Stimulated activated CD4-positive, alpha-beta T cell treated with anti-CD3 and anti-CD28 coated beads, TNF-alpha, amount 100 ng/mL, for 48 hours (primary cell): ENCODE measurements at places on chromosomes 4 and X.

- no peak for DNase-seq
Measured at GRCh38 chrX:13013363-13014110, 30.9 kb downstream of the FAM9C start.

- DNase-seq: no peak
Measured at GRCh38 chr4:158809611-158810486, 41.0 kb downstream of the FNIP2 start.

GRCh38 chrX:48497871-48498270 is 10.9 kb upstream of the PORCN start:
- DNase-seq: no peak

GRCh38 chrX:15855568-15856221 is 1.1 kb upstream of the AP1S2 start:
- DNase-seq: no peak

DNA sequence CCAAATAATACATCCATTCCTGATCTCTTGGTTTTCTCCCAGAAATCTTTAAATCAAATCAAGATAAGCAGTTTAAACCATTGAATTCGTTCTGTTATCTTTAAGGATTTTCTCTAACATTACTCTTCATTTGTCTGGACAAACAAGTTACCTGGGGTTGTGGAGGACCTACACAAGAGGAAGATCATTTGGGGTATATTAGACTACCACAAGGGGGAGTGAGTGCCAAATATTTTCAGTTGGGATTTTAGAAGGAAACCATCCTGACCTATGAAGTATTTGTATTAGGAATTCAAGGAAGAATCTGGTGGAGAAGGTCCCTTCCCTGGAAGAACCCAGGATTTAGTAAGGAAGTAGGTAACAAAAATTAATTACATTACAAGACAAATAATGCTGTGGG is 12.0 kb upstream of the DCHS2 start:
- DNase-seq: no peak

DNA sequence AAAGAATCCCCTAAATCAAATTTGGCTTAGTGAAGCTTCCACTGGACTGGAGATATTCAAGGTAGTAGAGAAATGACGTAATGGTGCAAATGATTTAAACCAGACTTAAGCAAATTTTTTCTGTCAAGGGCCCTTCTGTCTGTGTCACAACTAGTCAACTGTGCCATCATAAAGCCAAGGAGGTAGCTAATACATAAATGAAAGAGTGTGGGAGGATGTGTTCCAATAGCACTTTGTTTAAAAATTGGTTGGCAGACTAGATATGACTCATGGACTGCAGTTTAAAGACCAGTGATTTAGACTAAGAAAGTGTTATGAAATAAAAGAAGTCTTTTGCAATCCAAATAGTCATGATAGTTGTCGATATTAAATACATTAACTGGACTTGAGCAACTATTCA is 24.3 kb upstream of the TEX13C start:
- no peak for DNase-seq

GRCh38 chr4:156109943-156110900 is 156.6 kb upstream of the CTSO start:
- DNase-seq: no peak

GRCh38 chrX:40096395-40097091 is 1.2 kb downstream of the BCOR start:
- DNase-seq: no peak

GRCh38 chr4:82774711-82775171 is 23.9 kb downstream of the SCD5 start:
- no peak for DNase-seq

DNA sequence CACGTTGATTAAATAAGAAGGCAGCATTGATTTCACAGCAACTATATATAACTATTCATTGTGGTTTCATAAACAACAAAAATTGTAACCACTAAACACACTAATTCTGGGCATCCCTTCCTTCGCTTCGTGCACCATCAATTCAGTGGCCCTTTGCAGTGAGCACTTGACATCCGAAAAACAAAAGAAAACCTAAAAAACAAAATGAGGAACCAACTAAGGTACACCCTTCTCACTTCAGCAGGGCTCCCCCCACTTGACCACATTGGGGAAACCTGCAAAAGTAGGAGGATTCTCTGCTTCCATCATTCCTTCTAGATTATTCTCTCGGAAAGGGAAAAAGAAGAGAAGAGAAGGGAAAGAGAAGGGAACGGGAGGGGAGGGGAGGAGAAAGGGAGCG is 28.3 kb downstream of the NBDY start:
- DNase-seq: no peak

DNA sequence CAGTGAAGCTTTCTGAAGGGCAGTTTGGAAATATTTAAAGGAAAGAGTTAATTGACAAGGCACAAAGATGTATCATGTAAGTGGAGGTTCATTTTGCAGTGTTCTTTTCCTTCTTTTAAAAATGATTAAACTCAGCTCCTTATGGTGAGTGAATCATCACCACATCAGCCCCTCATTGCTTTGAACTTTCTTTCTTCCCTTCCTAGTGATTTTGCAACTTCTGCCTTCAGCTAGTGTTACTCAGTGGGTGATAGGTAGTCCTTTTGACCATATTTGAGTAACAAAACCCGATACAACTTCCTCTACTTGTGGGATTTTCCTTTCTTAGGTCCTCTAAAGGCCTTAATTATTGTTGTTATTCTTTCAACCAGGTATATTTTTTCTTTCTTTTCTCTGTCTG is 8.2 kb downstream of the ZCCHC4 start:
- no peak for DNase-seq

DNA sequence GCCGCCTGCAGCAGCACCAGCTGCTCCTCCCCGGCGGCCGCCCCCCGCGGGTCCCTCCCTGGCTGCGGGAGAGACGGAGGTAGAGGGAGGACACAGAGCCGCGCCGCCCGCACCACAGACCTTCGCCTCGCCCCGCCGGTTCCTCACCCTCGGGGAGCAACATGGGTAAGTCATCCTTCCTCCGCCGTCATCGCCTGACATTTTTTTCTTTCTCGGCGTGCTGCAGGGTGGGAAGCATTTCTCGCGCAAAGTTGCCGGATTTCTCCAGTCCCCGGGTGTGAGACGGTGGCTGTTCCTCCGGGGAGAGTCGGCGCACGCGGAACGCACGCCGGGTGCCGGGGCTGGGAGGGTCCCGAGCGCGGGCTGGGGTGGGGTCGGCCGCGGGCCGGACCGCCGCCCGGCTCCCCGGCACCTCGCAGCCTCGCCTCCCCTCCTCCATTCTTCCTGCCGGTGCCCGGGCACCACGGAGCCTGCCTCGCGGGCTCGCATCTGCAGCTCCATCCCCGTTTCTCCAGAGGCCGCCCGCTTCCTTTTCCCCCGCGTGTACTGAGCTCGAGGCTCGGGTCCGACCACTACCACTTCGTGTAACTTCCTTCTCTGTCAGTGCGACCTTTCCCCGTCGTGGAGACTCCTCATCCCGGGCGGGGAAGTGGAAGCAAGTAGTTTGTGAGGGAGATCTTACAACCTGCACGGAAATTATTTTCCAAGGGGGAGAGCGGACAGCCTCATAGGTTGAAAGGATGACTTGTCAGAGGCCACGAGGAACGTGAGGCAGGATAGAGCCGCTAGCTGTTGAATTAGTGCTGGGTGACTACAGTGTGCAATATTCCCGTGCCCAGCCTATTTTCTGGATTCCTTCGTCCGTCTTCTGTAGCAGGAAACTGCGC is 464 bp downstream of the RAP1GDS1 start:
- DNase-seq: peak; percentile 54

- DNase-seq: no peak
Measured at GRCh38 chr4:38500433-38500832, 163.6 kb upstream of the KLF3 start.

GRCh38 chr4:107392951-107393350 is 327.1 kb downstream of the PAPSS1 start:
- DNase-seq: no peak

DNA sequence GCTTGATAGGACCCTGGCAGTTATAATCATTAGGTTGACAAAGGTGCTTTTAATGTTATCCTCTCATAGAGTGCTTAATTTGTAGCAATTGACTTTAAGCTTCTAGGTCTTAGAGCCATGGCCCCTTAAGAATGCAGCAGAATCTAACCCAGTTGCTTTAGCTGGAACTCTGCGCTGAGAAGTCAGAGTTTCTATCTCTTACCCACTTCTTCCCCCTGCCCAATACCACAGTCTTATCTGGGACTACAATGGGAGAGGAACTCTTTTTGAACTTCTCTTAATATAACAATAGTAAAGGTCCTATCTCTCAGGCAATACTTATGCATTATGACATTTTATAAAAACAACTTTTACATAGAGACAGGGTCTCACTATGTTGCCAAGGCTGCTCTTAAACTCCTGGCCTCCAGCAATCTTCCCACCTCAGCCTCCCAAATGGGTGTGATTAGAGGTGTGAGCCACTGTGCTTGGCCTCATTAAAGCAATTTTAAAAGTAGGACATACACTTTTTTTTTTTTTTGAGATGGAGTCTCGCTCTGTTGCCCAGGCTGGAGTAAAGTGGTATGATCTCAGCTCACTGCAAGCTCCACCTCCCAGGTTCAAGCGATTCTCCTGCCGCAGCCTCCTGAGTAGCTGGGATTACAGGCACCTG is 1.8 kb downstream of the TLR10 start:
- DNase-seq: no peak

DNA sequence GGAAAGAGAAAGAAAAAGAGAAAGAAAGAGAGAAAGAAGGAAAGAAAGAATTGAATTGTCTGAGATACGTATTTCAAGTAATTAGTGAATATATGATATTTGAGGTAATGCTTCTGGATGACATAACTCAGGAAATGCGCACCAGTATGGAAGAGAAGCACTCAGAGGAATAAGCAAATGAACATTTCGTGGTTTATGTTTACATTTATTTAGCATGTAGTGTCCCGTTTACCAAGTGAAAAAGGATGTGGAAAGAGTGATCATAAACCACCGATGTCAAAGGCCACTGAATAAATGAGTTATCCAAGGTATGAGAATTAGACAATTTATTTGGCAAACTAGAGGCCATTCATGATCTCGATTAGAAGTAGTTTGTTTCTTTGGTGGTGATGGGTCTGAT is 200.4 kb downstream of the ARAP2 start:
- DNase-seq: no peak

DNA sequence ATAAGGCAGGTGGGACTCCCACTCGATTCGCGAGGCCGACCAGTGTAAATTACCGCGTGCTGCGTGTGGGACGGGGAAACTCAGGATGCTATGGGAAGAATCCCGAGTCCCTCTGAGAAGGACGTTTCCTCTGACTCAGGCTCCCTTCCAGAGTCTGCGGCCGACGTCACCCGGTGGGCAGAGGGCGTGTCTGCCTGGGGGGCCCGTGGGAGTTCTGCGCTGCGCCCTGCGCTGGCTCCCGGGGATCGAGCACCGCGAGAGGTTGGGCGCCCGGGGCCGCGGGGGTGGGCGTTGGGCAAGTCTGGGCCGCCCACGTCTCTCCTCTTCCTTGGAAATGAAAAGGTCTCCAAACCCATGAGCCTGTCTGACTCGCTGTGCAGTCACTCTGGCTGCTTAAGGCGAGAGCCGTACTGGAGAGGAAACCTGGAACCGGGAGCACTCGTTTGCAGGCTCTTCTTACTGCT is 568 bp downstream of the NIPAL1 start:
- peak; percentile 51 for DNase-seq

- DNase-seq: no peak
Measured at GRCh38 chr4:1582227-1582626, 101.9 kb downstream of the FAM53A start.

- no peak for DNase-seq
Measured at GRCh38 chrX:11791090-11791489, 33.1 kb downstream of the MSL3 start.

DNA sequence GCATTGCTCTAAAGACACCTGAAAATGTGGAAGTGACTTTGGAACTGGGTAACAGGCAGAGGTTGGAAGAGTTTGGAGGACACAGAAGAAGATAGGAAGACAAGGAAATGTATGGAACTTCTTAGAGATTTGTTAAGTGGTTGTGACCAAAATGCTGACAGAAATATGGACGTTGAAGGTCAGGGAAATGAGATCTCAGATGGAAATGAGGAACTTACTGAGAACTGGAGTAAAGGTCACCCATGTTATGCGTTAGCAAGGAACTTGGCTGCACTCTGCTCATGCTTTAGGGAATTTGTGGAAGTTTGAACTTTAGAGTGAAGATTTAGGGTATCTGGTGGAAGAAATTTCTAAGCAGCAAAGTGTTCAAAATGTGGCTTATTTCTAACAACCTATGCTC is 99.4 kb downstream of the FAM13A start:
- DNase-seq: no peak

DNA sequence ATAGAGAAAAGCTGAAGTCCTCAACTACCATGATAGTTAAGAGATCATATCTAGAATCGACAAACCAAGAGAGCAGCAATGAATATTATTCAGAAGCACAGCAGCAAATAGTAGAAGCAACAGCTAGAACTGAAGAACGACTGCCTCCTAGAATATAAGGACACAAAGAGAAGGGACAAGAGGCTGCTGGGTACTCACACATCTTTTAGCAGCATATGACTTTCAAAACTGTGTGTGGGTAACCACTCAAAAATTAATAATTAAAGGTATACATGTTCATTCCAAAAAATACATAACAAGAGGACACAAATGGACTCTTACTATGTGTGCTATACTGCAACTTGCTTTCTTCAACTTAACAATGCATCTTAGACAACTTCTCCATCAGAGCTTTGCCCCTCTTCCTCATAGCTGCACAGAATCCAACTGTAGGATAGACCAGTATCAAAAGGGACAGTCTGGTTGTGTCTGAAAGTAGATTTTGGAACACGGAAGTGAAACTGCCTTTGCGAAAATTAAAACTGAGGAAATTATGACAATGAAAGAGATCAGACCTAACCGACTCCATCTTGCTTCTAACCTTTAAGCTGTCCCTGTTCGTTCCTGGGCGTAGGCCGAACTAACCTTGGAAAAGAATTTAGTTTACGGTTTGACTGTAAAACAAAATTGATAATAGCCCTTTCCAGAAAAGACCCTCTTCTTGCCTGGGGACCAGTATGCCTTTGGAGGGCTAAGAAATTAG is 125.7 kb downstream of the SH3KBP1 start:
- no peak for DNase-seq

GRCh38 chr4:47109379-47109778 is 78.0 kb downstream of the GABRB1 start:
- no peak for DNase-seq

DNA sequence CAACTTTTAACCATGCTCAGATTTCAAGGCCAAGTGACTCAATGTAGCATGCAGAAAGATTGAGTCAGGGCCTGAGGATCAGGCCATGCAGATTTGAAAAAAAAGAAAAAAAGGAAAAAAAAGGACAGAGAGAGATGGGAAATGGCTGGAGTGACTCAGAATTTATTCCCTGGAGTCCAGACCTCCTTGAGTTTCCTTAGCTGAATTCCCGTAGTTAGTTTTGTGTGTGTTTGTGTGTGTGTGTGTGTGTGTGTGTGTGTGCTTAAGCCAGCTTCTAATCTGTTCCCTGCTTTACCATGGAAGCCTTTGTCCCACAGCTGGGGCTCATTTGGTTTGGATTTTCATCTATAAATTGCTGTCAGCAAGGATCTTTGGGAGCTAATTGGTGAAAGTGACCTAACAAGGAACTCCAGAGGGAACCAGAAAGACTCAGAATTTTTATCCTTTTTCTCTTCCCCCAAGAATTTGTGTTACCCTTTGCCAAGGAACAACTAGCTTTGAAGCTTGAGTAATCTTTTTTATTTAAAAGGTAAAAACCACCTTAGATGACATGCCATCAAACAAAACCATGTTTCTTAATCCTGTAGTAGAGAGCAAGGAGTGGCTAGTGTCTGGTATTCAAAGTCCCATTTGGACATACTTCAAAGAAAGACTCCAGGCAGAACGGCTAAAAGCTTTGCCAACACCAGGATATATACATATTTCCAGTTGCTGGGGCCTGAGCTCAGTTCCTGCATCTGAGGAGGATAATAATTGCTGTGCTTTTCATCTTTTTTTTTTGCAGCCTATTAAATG is 109.0 kb upstream of the DDIT4L start:
- no peak for DNase-seq
